Fibroblast of skin of back (primary cell): ENCODE measurements at places on chromosomes 12 and 14.

GRCh38 chr12:3317481-3317815, 173.6 kb upstream of the PRMT8 start:
- no peak for DNase-seq

GRCh38 chr12:113108308-113108707, 27.3 kb downstream of the RASAL1 start:
- no peak for DNase-seq

- DNase-seq: no peak
Observed at GRCh38 chr14:87529081-87529480, 463.9 kb downstream of the GALC start.

- no peak for DNase-seq
Observed at GRCh38 chr14:46769292-46769691, 117.7 kb upstream of the RPL10L start.

- DNase-seq: no peak
Observed at GRCh38 chr12:26855337-26855736, 22.3 kb upstream of the ITPR2 start.

DNA sequence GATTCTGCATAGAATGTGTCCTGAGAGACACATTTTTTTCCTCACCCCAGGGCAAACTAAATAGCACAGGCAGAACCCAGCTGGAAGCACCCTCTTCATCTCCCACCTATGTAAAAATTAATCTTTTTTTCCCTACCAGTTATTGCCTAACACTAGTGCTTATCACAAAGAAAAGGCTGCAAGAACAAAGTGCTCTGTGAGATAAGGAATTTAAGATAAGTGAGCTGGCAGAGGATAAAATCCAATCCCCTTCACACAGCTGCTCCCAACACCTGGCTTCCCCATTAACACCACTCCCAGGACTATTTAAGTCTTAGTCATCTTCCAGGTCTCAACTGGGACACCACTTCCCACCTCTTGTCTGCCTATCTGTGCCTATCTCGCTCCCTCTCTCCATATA, 75.2 kb downstream of the TTC9 start:
- DNase-seq: no peak

DNA sequence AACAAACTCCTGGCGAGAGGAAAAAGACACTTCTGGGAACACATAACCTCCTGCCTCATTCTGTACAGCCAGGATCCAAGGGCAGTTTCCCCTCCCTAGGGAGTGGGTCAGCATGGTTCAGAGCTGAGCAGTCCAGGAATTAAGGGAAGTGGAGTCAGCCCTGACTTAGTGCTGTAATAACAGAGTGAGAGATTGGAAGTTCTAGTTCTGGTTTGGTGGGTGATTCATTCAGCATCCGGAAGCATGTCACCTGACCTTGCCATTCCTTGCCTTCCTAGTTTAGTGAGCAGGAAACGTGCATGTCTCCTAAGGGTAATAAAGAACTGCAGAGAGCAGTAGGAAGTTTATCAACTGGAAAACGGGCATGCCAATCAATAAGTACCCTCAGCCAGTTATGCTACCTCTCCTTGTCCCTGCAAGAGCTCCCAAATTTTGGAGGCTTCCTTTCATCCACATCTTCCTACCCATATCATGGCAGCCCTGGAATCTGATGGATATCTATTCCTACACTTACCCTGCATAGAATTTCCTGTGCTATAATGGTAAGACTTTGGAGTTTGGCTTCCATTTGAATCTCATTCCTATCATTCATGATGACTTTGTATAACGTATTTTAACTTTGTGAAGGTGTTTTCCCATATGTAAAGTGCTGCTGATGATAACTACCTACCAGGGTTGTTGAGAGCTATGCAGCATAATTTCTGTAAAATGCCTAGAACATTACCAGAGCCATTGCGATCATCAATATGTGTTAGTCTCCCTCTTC, 28.5 kb upstream of the MAGOHB start:
- DNase-seq: peak; percentile 84

DNA sequence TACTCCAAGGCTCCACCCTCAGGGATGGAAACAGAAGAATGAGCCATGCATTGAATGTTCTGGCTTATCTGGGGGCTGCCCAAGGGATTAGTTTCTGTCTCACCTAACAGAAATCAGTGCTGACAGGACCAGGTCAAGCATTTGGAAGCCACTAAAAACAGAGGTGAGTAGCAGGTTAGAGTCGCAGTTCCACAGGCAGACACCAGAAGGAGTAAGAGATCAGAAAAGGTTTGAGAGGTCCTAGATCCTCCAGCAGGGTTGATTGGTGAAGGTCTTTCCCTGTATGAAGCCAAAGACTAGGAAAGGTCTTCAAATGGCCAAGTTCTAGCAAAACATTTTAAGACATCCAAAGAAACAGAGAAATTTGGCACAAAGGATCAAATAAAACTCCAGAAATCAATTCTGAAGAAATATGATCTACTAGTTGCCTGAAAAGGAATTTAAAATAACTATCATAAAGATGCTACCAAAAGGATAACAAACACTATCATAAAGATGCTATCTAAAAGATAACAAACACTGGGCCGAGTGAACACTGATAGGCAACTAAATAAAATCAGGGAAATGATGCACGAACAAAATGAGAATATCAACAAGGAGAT, 19.5 kb upstream of the TTC9 start:
- peak; percentile 27 for DNase-seq

- no peak for DNase-seq
Observed at GRCh38 chr14:20397511-20397910, 15.8 kb downstream of the TEP1 start.

DNA sequence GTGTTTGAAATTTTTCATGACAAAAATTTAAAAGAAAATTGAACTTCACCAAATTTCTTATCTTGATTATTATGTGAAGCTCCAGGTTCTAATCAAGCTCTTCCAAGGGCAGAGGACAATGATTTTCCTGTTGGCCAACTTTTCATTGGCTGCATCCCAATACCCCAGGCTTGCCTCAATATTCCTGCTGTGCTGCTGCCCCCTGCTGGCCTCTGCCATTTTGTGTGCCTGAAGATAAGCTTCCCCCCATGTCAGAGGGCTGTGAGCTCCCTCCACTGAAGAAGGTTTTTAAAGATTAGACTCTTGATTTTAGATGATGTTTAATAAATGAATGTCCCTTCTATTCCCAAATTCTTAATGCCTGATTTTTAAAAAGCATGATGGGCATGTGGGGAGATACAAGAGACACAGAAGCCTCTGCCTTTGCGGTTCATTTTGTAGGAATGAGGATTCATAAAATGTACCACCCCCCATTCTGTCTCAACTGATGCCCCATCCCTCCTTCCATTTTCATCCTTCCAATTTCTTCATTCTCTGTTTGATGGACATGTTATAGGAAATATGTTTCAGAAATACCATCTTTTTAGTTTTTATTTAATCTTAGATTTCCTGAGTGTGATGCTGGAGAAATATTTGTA, 76.7 kb upstream of the RGS6 start:
- peak; percentile 67 for DNase-seq

DNA sequence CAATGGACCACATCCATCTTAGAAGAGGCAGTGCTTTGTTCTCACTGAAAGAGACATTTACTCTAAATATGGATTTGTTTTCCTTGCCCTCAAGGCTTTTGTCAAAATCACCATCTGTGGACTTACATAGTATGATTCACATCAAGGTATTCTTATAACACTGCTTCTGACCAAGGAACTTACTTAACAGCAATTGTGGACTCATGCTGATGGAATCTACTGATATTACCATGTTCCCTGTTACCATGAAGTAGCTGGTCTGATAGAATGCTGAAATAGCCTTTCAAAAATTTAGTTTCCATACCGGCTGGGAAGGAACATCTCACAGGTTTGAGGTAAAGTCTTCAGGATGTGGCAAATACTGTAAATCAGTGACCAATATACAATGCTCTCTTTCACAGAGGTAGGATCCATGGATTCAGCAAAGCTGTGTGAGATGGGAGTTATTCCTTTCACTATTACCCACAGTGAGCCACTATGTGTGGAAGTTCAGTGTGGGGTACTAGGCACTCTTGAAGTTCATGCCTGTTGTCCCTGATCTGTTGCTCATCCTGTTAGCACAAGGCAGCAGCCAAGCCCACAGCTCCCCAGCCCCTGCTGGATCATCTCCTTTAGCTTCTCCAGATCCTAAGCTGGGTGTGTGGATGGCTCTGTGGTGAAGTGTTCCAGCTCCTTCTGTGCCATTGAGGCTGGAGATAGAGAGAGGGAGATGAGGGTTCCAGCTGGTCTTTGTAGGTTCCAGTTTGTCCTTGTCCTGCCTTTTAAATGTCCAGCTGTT, 126.4 kb downstream of the ATP23 start:
- peak; percentile 65 for DNase-seq

DNA sequence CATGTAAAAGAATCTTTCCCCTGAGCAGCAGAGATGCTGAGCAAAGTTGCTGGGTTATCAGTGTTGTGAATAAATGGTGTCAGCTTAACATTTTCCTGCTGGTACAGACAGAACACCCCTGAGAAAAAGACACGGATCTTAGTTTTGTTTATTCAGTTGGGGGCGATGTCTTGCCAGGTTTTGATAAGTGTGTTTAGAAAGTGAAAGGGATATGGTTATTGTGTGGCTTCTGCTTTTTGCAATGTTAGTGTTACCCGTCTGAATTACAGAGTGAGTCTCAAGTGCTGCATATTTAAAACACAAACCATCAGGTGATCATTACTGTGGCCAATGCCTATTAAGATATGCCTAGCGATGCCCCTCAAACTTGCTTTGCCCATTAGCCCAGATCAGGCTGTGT, 864.6 kb upstream of the SEL1L start:
- no peak for DNase-seq

- DNase-seq: no peak
Observed at GRCh38 chr12:24905431-24905830, 43.5 kb downstream of the BCAT1 start.

DNA sequence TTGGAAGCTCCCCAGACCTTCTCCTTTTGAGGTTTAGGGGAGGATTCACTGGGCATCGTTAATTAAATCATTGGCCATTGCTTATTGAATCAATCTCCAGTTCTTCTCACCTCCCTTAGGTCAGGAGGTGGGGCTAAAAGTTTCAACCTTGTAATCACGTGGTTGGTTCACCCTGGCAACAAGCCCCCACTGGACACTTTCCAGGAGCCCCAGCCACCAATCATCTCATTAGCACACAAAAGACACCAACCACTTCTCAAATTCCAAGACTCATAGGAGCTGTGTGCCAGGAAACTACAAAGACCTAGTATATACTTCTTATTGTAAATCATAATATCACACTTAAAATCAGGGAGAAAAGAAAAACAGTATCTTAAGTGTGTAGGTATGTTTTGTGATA, 94.6 kb upstream of the PLEKHA5 start:
- DNase-seq: no peak

GRCh38 chr12:119181944-119182343, 3.2 kb downstream of the HSPB8 start:
- no peak for DNase-seq

DNA sequence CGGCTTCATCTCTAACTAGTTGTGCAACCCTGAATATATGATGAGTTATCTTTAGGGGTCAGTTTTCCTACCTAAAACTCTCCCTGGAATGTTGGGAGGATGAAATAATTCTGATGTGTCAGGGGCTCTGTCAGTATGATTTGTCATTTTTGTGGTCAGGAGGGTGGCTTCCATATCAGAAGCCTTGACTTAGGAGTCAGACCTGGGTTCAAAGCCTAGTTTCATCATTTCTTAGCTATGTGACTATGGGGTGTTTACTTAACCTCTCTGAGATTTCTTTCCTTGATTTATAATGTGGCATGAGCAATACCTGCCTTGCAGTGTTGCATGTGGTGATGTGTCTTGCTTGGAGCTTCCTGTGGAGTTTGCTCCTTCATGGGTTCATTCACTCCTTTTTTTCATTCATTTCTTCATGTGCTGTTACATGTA, 146.8 kb downstream of the CHST11 start:
- DNase-seq: peak; percentile 83

GRCh38 chr12:6088921-6089747, 35.3 kb downstream of the VWF start:
- DNase-seq: no peak

- DNase-seq: peak; percentile 63
Observed at GRCh38 chr12:121812320-121812871, 8.6 kb downstream of the SETD1B start.

GRCh38 chr12:27343255-27344000, 10.8 kb downstream of the BMAL2 start:
- peak; percentile 96 for DNase-seq

GRCh38 chr12:132419631-132420246, 70.2 kb upstream of the FBRSL1 start:
- DNase-seq: no peak

- DNase-seq: peak; percentile 80
Observed at GRCh38 chr14:99522457-99522891, 41.3 kb downstream of the CCNK start.

GRCh38 chr12:5615760-5616159, 183.9 kb downstream of the NTF3 start:
- DNase-seq: no peak

- no peak for DNase-seq
Observed at GRCh38 chr12:2064071-2064507, 11.3 kb downstream of the CACNA1C start.

DNA sequence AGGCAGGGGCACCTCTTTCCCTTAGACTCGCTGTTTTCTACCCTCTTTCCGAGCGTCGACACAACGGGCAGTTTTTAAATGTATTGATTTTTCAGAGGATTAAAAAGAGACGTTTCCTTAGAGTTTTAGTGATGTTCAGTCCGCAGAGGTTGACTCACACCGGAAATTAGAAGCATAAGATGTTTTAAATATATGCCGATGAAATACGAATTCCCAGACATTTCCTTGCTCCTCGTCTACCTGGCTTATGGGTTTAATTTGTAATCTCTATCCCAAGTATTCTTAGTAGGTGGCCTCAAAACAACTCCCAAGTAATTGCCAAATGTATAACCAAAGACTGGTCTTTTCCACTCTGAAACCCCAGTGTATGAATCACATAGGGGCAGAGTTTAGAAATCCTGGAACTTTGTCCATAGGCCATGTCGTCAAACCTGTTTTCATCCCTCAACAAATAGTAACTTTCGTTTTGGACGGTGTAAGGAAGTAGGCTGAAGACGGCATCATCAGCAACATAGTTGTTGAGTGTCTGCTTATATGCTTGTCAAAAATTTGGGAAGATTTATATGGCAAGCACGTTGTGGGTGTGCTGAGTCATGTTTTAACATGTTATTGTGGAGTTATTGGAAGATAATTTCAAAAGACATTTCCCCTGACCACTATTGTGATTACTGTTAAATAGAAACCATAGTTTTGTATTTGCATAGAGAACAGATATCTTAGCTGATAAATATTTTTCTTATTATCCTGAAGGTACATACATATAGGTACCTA, 824 bp downstream of the TBK1 start:
- peak; percentile 72 for DNase-seq

GRCh38 chr14:98633380-98633779, 638.6 kb downstream of the BCL11B start:
- DNase-seq: no peak

DNA sequence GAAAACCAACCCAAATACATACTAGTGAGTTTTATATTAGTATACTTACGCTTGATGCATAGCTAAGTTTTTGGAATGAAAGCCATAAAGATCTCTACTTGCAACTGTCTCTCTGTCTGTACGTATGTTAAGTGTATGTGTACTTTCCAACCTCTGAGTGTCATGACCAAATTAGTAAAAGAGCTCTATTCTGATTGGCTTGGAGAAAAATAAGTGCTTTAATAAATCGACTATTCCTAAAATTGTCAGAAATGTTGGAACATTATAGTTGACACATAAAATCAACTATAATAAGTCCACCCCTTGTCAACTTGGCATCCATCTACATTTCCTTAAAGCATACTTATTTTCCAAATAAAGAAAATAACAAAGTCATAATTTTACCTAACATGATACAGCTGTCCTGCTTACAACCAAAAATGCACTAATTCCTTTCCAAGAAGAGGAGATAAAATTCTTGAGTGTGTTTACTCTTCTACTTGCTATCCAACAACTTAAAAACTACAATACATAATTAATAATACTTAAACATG, 507.4 kb upstream of the ATP2B1 start:
- DNase-seq: no peak
